CD4-positive, alpha-beta T cell treated with Interleukin-4 for 4 hours (primary cell): ENCODE measurements at places on chromosomes 2 and 18.

DNA sequence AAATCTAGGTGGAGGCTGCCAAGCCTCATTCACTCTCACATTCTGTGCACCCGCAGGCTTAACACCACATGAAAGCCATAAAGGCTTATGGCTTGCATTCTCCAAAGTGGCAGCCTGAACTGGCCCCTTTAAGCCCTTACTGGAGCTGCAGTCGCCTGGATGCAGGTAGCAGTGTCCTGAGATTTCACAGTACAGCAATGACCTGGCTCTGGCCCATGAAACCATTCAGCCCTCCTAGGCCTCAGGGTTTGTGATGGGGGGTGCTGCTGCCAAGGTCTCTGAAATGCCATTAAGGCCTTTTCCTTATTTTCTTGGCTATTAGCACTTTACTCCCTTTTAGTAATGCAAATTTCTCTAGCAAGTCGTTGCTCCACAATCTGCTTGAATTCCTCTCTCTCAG lies 48.6 kb downstream of the RNMT start:
- DNase-seq: no peak

DNA sequence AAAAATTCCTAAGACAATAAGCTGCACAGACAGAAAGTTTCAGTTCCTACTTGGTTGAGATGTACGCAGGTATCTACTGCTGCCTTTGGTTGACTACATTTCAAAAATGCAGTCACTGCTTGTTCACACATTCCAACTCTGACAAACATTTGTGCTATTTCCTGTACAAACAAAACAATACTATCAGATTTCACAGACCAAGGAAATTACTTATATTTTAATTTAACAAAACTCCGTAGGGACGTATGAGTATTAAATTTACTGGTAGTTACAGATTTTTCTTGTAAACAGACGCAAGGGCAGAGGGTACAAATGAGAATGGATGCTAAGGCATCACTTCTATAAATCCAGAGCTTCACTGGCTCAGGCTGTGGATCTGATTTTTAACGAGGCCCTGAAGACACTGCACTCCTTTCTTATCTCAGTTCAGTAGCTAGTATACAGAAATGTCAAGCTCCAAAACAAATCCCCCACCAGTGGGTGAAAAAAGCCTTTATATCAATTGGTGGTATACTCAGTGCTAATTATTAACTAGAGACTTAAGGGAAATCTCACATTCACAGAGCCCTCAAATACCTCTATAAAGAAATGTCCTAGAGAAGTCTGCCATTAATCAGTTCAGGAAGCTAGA lies 31.7 kb upstream of the TTC32 start:
- no peak for DNase-seq

DNA sequence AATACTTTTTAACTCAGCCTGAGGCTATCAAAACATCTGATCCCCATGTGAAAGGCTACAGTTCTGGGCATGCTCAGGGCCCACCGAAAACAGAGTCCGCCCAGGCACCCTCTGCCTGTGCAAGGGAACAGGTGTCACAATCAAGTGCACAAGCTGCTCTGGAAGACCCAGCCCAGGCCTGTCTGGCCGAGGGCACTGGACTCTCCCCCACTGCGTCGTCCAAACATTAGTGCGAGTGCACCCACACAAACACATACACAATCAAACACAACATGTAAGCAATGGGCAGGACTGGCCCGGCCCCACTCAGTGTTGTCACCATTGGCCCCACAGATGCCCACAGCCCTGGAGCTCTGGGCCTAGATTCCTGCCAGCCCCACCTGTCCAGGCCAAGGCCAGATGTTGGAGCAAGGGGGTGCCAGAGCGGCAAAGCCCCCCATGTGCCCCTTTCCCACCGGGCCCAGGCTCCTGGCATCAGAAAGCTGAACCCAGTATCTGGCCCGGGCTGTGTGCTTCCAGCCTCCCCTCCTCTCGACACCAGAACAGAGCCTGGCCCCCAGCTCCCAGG lies 617 bp upstream of the ALPG start:
- DNase-seq: no peak

GRCh38 chr2:216139884-216140283 lies 30.7 kb downstream of the XRCC5 start:
- peak; percentile 42 for DNase-seq

GRCh38 chr2:231970461-231970860 lies 8.9 kb downstream of the DIS3L2 start:
- no peak for DNase-seq

DNA sequence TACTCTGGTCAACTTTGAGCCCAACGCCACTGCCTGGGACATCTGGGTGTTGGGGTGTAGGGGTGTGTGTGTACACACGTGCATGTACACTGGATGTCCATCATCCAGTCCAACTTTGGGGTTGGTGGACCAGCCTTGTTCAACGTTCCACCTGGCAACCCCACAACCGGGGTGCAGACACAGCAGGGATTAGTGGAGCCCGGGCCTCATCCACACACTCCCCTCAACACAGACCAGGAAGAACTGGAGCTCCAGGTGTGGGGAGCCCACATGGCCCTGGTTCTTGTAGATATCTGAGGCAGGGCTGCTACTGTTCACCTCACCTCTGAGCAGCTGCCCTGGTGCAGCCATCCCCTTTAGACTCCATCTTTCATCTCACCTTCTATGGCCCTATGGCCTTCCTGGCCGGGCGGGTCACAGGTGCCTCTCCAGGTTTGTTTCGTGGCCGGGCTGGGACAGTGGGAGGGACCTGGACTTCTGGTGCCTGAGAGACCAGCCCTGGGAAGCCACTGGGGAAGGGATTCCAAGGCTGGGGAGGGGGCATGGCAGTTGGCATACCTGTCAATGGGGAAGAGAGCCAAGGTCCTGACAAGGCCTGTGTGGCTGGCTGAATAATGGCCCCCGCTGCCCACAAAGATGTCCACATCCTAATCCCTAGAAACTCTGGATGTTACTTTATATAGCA lies 7.5 kb downstream of the NEU2 start:
- no peak for DNase-seq

DNA sequence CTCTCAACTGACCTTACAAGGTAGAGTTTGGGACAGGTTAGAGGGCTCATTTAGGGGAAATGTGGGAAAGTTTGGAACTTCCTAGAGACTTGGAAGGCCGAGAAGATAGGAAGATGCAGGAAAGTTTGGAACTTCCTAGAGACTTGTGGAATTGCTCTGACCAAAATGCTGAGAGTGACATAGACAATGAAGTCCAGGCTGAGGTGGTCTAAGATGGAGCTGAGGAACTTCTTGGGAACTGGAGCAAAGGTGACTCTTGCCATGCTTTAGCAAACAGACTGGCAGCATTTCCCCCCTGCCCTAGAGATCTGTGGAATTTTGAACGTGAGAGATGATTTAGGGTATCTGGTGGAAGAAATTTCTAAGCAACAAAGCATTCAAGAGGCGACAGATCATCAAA lies 258.9 kb upstream of the GULP1 start:
- DNase-seq: no peak

- no peak for DNase-seq
Observed at GRCh38 chr2:42854207-42854818, 61.9 kb upstream of the HAAO start.

GRCh38 chr2:84129018-84129417 lies 330.1 kb downstream of the SUCLG1 start:
- DNase-seq: no peak

DNA sequence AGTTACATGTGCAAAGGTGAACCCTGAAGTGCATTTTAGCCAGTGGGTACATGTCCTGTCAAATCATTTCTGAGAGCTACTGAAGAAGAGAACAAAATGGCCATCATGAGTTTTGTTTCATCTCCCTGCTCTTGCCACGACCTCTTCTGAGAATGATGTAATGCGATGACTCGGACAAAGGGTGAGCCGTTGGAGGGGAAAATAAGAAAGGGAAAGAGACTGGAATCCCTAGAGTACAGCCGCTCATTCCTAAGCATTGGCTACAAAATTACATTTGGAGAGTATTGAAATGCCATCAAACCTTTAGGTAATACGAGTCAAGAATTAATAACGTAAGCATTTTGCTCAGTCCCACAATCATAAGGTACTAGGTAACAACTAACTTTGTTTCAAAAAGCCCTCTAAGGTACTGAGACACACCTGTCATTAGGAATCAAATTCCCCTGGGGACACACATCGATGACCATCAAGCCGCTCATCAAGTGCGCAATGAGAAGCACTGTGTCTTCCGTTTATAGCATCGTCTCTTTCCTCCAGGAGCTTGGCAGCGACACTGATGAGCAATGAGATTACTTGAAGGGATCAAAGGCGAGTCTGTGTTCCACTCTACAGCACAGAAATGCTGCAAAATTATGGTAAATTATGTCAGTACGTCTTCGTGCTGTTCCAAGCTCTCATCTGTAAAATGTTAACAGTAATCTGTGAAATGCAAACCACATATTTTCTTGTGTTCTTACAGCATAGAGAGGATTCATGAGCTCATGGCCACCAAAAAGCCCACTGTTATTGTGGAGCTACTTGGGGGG lies 97.3 kb upstream of the PIEZO2 start:
- DNase-seq: no peak

DNA sequence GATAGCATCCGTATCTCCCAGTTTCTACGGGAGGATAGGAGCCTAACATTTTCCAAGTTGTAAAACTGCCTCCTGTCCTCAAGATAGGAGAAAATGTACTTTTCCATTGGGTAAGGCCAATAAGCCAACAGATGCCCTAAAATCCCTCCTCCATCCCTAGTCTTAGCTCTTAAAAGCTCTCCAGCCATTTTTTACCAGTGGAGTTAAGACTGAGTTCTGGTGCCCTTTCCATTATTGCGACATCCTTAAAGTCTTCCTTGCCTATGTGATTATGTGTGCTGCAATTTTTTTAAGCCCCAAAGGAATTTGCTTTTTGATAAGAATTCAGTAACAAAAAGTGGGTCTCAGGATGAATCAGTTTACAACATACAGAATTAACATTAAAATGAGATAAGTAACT lies 33.0 kb downstream of the LINC00305 start:
- no peak for DNase-seq

DNA sequence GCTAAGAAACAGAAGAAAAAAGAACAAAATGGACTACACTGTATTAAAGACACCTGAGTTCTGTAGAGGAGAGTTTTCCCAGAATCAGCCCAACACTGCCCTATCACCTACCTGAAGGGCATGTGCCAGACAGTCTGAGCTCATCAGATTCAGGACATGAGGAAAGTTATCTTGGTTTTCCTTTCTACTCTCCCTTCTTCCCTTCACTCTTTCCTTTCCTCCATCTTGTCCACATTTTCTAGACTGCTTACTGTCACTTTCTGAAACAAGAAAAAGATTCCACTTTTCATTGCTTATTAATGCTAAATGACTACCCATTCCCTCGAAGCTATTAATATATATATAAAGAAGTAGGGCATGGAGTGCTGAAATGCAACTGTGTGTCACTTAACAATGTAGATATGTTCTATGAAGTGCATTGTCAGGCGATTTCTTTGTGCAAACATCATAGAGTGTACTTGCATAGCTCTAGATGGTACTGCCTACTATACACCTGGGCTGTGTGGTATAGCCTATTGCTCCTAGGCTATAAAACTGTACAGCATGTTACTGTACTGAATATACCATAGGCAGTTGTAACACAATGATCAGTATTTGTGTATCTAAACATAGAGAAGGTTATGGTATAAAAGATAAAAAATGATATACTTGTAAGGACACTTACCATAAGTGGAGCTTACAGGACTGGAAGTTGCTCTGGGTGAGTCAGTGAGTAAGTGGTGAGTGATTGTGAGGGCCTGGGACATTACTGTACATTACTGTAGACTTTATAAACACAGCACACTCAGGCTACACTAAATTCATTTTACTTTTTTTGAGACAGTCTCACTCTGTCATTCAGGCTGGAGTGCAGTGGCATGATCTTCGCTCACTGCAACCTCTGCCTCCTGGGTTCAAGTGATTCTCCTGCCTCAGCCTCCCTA lies 145.5 kb upstream of the ITGA6 start:
- no peak for DNase-seq

- DNase-seq: no peak
Observed at GRCh38 chr2:37560863-37561614, 110.4 kb downstream of the CDC42EP3 start.
